ENCODE measurements at places on chromosomes 16 and 17.

DNA sequence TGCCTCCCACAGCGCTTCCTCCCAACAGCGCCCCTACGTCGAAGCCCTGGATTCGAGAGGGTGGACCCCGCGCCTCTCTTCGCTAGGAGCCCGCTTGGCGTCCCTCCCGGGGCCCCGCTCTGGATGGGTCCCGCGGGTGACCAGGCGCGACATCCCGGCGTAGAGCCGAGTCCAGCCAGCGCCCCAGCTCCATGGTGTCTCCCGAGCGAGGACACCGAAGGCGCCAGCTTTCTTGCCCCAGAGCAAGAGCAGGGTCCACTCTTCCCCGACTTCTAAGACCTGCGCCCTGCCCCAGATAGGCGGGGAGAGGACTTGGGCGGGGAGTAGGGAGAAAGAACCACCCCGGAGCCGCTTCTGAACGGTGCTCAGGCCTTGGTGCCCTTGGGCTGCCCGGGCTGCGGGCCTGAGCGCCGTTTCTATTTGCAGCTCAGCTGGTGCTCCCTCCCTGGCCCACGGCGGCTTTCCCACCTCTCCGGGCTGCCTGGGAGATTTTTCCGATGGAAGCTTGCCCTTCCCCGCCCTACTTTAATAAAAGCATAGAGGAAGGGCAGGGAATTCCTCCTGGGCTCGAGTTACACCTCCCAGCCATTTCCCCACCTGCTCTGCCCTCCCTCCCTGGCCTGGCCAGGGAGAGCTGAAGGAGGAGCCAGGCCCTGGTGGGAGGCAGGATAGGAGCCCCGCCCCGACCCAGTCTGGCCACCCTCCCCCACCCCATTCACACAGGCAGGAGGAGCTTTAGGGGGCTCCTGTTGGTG is 1.8 kb downstream of the MMP15 start:
- DNase-seq: no peak

DNA sequence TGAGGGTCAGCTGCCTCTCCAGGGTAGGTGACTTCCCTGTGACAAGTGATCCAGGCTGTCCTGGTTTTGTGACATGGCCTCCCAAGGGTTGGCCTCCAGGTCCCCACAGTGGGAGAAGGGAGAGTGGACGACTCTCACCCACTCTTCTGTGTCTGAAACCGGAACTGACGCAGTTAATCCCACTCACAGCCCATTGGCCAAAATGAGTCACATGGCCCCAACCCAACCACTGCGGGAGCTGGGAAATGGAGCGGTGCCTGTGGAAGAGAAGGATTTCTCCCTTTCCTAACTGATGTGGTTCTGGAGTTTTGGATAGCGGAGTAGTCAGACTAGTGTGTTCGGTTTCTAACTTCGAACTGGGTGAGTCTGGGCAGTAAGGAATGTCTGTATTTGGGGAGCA is 79.4 kb downstream of the ABCC6 start:
- DNase-seq: no peak

- no peak for DNase-seq
Measured at GRCh38 chr16:49437344-49437743, 63.7 kb downstream of the C16orf78 start.

DNA sequence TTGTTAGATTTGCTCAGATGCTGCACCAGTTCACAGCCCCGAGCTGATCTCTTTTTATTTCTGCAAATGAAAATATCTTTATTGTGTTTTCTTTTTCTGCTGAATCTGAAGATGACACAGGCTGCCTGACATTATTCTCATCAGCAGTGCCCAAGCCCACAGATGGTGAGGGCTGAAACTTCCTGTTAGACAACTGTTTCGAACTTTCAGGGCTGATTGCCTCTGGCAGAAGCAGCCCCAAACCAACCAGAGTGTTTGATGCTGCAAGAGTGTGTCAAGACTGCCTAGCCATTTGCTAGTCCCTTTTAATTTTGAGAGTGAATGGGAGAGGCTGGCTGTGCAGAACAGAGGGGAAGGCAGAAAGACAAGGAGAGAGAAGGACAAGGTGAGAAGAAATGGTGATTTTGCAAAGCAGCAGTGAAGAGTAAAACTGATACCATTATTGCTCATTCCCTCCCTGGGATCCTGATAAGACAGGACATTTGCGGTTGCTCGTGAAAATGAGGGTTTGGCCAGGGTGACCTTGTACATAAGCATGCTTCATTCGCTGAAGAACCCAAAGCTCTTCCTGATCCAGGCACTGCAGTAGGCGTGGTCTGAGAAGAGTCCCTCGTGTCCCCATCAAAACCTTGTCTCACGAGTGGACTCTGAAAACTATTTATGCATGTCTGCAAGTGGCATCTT is 77.2 kb downstream of the TMEM114 start:
- no peak for DNase-seq

DNA sequence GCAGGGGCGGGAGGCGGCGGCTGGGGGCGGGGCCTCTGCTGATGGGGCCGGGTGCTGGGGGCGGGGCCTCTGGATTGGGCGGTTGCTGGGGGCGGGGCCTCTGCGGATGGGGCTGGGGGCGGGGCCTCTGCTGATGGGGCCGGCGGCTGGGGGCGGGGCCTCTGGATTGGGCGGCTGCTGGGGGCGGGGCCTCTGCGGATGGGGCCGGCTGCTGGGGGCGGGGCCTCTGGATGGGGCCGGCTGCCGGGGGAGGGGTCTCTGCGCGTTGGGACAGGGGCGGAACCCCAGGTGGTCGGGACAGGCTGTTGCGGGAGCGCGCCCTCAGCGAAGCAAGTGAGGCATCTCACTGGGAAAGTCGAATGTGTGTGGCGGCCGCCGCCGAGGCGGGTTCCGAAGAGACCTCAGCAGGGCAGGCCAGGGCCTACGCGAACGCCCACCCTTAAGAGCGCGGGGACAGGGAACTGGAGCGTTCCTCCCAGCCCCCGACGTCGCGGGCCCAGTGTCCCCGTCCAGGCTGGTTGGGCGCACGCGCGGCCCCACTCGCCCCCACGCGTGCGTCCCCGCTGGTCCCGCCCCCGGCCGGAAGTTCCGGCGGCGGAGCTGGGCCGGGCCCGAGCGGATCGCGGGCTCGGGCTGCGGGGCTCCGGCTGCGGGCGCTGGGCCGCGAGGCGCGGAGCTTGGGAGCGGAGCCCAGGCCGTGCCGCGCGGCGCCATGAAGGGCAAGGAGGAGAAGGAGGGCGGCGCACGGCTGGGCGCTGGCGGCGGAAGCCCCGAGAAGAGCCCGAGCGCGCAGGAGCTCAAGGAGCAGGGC is at the start of gene STUB1:
Gene STUB1 (plus strand): TSS at position 597 of the 811 bp plus-strand sequence. CDS start 116 bp downstream, at position 713.
- peak; percentile 91 for DNase-seq

- peak; percentile 98 for DNase-seq
Measured at GRCh38 chr17:45225964-45226530, 4.4 kb downstream of the FMNL1 start.

DNA sequence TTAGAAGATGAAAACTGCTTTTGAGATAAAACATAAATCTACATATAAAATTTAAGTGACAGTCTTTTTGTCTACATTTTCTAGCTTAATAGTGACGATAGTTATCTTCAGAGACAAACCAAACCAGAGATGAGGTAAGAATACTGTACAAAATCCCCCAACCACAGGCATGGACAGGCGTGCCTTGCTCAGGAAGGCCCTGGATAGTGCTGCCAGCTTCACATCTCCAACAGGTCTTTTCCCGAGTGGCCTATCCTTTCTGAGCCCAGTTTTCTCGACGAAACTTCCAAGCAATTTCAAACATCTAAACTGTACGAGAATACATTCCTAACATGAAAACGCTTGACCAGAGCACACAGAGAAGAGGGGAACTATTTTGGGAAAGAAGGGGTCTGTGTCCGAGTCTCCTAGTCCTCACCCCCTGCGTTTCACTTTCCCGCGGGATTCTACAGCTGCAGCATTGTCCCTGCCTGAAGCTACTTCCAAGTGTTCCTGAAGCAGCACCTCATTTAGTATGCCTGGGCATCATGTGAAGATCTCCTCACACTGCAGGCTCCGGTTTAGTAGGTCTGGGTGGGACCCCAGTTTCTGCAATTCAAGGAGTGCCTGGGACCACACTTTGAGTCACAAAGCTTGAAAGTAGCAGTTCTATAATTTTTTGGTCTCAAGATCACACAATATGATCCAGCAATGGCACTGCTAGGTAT is 37.8 kb downstream of the GNA13 start:
- no peak for DNase-seq

DNA sequence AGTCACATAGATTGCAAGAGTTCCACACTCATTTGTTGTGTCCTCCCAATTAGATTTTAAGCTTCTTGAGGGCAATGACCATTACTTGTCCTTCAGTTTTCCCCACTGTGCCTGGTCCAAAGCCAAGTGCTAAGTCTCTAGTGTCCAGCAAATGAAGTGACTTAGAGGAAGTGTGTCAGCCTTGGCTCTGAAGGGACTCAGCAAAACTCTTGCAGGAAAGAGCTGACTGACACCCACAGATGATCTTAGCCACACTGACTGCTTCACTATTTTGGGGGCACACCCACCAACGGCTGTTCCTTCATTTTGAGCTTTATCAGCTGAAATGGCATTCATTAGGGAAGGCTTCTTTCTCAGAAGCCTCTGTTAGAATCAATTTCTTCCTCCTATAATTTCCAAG is 358.1 kb downstream of the UTP18 start:
- no peak for DNase-seq

- DNase-seq: peak; percentile 38
Measured at GRCh38 chr16:56708525-56709442, 21.1 kb upstream of the NUP93 start.

GRCh38 chr16:28873543-28874201 is 4.6 kb upstream of the ATP2A1 start:
- peak; percentile 62 for DNase-seq

GRCh38 chr16:19138601-19139000 is 24.8 kb downstream of the ITPRIPL2 start:
- DNase-seq: no peak

GRCh38 chr17:42754782-42755181 is 6.2 kb upstream of the RAMP2 start:
- DNase-seq: no peak

- DNase-seq: peak; percentile 20
Measured at GRCh38 chr17:79188048-79188447, 113.4 kb downstream of the ENGASE start.

DNA sequence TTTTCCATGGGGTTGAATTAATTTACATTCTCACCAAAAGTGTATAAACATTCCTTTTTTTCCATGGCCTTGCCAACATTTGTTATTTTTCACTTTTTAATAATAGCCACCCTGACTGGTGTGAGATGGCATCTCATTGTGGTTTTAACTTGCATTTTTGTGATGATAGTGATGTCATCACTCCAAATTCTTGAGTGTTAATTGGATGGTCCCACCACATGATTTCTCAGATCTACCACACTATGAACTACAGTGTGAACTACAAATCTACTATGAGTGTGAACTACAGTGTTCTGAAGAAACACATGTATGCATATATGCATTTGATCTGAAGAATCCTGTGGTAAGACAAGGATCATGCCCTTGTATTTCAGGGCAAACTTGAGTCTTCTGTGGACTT is 340.1 kb downstream of the ABCC12 start:
- no peak for DNase-seq

DNA sequence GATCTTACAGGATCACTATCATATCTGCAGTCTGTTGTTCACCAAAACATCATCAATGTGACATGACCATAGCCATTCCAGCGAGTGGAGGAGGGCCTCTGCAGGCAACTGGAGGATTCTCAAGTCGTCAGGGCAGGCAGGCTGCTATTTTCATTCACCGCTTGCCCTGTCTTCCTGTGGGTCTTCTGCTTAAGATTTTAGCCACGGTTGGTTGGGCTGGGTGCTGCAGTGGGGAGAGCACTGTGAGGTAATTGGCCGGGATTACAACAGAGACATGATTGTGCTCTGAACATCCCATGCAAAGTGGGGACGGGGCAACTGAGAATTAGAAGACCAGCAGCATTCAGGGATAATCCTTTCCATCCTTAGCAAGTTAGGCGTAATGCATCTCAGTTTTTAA is 245.9 kb downstream of the CPPED1 start:
- no peak for DNase-seq

- no peak for DNase-seq
Measured at GRCh38 chr16:81575834-81576233, 131.2 kb downstream of the CMIP start.

DNA sequence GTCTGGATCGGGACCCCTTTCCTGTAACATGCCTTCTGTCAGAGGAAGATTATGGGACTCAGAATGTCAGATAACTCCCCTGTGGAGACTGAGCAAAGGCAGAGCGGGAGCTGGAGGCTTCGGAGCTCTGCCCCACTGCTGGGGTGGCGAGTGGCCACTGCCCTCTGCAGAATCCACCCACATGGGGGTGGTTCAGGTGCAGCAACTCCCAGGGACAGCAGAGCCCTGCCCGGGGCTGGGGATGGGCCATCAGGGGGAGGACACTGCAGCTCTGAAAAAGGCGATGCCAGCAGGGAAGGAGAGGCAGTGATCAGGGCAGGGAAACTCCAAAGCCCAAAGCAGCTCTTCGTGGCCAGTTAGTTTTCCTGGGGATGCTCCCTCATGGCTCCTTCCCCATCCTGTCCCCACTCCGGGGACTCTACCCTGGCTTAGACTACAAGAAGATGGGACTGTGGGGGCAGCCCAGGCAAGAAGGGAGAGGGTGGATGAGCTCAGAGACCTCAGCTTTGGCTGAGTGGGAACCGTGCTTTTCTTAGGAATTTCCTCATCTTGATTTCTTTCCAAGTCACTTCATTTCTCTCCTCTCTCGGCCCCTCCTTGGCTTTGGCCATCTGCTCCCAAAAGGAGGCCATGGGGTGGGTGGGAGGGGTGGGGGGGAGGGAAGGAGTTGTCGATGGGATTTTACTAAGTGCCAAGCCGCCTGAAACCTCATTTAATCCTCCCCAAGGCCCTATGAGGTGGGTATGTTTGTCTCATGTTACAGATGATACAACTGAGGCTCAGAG is 4.0 kb downstream of the CA4 start:
- no peak for DNase-seq

DNA sequence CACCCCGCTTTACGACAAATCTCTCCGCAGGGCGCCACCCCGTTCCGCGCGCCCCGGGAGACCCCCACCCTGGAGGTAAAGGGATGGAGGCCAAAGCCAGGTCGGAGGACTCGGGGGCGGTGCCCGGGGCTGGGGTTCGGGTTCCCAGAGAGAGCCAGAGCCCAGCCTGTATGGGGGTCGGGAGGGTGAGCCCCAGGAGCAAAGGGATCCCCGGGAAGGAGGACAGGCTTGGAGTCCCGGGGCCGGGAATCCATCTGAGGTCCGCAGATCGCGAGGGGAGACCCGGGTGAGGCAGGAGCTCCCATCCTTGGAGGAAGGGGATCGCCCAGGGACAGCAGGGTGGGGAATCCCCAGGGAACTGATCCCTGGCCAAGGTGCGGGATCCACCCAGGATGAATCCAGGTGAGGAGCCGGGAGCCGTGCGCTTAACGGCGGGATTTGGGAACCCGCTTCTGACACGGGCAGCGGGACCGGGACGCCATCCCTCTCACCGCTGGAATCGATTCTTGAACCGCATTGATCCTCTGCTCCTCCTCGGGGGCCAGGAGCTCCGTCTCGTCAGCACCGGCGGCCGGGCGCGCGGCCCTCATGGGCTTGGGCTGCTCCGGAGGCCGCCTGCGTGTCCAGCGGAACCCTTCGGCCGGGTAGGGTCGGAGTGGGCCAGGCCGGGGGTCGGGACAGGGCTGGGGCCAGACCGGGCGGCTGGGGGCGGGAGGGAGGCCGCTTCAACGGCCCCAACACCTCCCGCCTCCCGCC is at the start of gene MMD:
Gene MMD (minus strand): TSS at position 657 of the 756 bp plus-strand sequence. CDS start 140 bp downstream, at position 517.
- DNase-seq: peak; percentile 31
